CD4-positive, alpha-beta T cell treated with Interleukin-17A for 1 hour (primary cell): ENCODE measurements at places on chromosomes 12 and 14.

GRCh38 chr12:6936194-6936635 is 7.4 kb upstream of the RNU7-1 start:
- DNase-seq: no peak

DNA sequence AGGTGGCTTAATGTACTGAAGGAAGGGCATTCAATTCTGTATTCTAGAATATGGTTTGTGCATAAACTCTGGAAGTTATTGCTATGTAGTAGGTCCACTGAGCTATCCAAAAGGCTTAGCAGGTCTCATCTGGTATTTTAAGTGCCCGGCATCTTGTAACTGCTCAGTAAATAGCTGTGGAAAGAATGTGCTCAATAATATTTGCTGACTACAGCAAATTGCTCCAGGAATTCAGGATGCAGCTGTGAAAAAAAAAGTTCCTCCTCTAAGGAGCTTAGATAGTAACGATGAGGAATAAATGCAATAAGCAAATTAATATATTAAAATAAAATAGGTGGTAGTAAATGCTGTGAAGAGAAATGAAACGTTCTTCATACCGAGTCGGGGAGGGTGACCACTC is 857.1 kb downstream of the AACS start:
- DNase-seq: no peak

GRCh38 chr12:128449146-128449894 is 182.3 kb downstream of the TMEM132C start:
- DNase-seq: no peak

DNA sequence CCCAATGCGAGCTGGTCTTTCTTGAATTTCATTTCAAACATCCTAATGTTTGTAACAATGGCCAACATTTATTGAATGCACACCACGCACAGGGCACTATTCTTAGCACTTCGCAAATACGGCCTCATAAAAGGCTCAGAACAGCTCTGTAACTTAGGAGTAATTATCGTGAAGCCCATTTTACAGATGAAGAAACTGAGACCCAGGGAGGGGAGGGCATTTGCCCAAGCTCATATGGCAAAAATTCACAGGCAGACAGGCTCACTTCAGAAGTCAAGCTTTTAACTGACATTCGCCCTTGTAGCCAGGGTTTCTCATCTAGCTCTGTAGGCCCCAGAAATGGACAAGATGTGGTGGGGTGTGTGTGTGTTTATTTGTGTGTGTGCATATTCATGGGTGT is 60.3 kb upstream of the TBX3 start:
- no peak for DNase-seq

DNA sequence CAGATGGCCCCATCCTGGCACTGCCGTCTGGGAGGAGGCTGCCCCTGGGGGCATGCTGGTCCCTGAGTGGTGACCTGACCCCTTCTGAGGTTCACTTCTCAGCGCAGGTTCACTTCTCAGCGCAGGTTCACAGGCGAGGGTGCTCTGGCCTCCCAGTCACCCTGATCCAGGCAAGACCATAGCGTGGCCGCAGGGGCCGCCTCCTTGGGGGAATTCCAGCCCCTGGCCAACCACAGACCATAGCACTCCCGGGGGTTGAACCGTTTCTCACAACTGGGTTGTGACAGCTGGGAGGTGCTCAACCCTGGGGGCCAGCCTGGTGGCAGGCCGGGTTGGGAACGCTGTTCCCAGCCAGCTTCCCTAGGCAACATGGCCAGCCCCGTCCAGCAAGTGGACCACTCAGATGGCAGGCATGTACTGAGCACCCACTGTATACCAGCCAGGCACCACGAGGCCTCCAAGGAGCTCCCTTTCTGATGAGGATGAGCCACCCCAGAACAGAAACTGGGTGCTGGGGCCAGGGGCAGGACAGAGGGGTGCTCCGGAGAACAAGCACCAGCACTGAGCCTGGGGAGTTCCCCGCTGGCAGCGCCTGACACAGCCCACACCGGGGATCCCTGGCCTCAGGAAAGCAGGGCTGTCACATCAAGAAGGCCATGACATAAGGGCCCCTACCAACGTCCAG is 28.3 kb upstream of the ZFP36L1 start:
- DNase-seq: peak; percentile 43

GRCh38 chr12:53190108-53190729 is 9.5 kb upstream of the CSAD start:
- peak; percentile 53 for DNase-seq

DNA sequence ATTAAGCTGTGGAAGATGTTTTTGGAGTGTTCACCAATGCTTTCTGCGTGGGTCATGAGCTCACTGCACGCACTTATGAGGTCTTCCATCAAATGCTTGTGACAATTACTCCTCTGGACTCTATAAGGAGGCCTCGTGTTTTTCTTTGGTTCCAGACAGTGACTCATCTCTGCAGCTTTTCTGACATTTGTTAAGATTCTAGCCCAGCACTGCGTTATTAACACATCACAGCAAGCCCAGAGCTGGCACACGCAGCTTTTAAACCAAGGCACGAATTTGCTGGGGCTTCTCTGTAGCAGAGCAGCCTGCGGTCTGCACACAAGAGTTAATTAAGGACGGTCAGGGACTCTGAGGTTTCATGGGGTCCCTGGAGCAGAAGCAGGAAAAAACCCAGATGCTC is 16.9 kb downstream of the MEG3 start:
- no peak for DNase-seq
